NCI-H2227 treated with DMSO at 0.1 percent for 48 hours (cell line): ENCODE measurements at places on chromosomes 3 and 15.

- no peak for DNase-seq
Measured at GRCh38 chr15:41018534-41018933, 65.3 kb downstream of the CHAC1 start.

- no peak for DNase-seq
Measured at GRCh38 chr3:23242106-23242505, 39.0 kb downstream of the UBE2E2 start.

- DNase-seq: no peak
Measured at GRCh38 chr3:14678015-14678503, 3.1 kb downstream of the C3orf20 start.

- no peak for DNase-seq
Measured at GRCh38 chr3:30622790-30623189, 16.4 kb downstream of the TGFBR2 start.

DNA sequence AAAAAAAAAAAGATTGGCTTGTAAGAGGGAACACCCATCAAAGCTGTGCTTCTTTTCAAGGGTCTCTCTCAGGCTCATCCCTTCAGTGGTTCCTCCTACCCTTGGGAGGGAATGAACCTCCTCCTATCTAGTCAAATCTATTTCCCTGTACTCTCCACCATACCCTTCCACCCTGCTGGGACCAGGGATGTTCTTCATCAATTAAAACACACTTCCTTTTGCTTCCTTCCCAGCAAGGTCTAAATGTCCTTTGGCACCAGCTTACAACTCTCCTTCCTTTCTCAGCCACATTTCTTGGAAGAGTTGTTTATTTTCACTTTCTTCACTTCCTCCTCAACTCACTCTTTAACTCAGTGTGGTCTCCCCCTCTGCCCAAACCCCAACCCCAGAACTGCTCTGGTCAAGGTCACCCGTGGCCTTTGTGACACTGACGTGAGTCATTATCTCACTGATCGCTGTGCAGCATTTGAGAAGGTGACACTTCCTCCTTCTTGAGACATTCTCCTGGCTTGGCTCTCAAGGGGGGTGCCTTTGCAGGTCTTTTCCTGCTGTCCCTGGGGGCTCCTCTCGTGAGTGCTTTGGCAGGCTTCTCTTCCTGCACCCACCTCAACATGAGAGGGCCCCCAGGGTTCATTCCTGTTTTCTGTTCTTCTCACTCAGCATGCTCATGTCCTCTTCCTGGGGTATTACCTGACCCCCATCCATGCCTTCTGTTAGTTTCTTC lies 210.5 kb upstream of the TLE3 start:
- no peak for DNase-seq

DNA sequence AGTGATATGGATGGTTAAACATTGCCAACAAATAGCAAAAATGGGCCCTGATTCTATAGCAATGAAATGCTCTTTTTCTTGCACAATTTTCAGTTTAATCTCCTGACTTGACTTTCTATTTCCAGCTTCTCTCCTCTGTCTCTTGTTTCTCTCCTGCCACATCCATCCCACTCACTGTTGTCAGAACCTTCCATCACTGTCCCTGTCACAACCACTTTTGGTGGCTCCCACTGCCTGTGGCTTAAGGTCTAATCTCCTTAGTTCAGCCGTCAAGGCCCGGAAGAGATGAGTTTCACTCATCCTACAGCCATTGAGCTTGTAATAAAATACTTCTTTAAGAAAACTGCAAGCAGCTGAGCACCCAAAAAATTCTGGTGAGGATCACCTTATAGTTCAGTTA lies 19.5 kb downstream of the SLC7A14 start:
- DNase-seq: no peak

- no peak for DNase-seq
Measured at GRCh38 chr3:62631488-62631887, 243.7 kb downstream of the CADPS start.

DNA sequence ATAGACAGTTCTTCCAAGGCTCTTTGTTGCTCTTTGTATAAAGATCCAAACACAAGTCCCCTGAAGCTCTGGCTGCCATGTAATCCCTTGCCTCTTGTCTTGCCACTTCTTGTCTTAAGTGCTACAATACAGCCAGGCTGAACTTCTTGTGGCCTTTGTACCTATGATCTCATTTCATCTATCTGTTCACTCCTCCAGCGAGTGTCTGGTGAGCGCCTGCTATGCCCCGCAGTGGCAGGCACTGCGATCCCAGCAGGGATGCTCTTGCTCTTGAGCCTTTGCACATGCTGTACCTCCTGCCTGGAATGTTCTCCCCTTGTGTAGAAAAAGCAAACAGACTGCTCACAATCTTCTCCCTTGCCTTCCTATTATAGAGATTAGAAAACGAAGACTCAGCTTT lies 81.9 kb upstream of the ADPGK start:
- no peak for DNase-seq
